Right lobe of liver (tissue), 6 donors: ENCODE measurements at places on chromosomes 3 and 15. TPM values are rescaled to one million over a fixed set of nuclear protein-coding genes. Genes with fewer than 3 reads are reported as not detected.

The GOLGA8J gene
- not detected for total RNA-seq

- no peak for DNase-seq
Measured at GRCh38 chr3:115828401-115828800, 205.1 kb downstream of the GAP43 start.

GRCh38 chr3:52851348-52851747 lies 16.5 kb upstream of the MUSTN1 start:
- DNase-seq: peak; percentile 67

GRCh38 chr3:38018296-38019266 lies 10.9 kb downstream of the PLCD1 start:
- no peak for DNase-seq

GRCh38 chr3:89954137-89954536 lies 846.7 kb downstream of the EPHA3 start:
- DNase-seq: no peak

- DNase-seq: no peak
Measured at GRCh38 chr15:71129669-71130068, 14.4 kb downstream of the THSD4 start.

GRCh38 chr3:197889204-197889930 lies 60.6 kb upstream of the RPL35A start:
- DNase-seq: no peak

GRCh38 chr3:166607933-166608521 lies 770.8 kb upstream of the BCHE start:
- no peak for DNase-seq

DNA sequence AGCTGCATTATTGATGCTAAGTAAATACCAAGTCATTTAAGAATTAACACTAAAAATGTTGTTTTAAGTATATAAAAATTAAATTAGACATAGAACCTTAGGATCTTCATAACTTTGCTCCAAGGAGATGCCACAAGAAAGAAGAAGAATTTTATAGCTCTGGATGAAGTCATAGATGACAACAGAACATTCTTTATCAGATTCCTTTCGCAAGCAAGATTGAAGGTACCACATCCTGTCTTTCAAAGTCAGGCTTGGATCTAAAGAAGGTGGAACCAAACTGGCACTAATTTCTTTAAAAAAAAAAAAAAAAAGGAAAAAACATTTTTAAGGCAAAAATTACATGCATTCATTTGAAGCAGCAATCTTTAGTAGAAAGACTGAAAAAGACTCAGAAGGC lies 62.5 kb downstream of the POLQ start:
- no peak for DNase-seq

The SKOR1 gene
- total RNA-seq: not detected

The ABI3BP gene
- 2.3 TPM for total RNA-seq

DNA sequence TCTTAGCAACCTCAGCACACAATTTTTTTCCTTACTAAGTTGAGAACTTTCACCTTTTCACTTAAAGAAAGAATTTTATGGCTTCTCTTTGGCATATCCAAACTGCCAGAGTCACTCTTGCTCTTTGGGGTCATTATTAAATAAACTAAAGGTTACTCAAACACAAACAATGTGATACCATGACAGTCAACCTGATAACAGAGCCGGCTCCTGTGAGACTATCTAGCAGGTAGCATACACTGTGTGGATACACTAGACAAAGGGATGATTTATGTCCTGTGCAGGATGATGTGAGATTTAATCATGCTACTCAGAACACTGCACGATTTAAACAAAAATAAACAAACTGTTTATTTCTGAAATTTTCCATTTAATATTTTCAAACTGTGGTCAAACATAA lies 35.6 kb downstream of the LRRFIP2 start:
- DNase-seq: no peak

DNA sequence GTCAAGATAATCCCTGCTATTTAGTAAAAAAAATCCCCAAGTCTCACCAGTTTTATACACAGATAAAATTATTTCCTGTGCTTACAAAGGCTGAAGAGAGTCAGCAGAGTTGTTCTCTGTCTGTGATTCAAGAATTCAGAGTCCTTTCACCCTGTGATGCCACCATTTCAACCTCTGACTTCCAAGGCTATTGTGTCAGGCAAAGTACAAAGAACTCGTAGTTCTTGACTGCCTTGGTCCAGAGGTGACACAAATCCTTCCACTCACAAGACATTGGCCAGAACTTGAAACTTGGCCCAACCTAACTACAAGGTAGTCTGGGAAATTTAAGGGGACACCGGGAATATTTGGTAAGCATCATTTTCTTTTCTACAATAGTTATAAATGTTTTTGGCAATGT lies 34.9 kb upstream of the CMC1 start:
- no peak for DNase-seq

The CERS3 gene
- not detected for total RNA-seq

DNA sequence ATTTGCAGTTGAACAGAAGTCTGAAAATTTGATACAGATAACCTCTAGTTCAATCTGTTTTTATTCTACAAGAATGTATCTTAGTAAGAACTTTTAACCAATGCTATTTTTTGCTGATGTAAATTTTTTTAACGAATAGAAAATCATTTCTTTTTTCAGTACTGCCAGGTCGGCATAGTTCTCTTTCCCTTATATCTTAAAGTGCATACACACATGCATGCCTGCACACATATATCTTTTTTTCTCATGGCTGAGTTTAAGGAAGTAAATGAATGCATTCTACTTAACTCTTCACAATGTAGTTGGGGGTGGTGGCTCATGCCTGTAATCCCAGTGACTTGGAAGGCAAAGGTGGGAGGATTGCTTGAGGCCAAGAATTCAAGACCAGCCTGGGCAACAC lies 48.4 kb downstream of the BLM start:
- DNase-seq: no peak

DNA sequence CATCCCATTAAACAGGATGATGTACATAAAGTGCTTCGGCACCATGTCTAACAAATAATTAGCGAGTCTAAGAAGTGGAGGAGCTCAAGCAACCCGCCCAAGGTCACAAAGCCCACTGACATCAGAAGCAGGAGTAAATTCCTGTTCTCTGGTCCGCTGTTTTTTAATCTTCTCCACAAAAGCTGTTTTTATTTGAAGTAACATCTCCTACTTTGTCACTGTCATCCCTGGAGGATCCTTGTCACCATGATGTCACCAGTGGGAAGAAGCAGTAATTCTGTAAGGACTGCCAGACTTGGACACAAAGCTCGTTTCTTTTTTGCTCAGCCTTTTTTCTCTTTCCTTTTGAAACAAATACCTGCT lies 216.2 kb downstream of the STT3B start:
- no peak for DNase-seq

- peak; percentile 43 for DNase-seq
Measured at GRCh38 chr15:100765467-100766241, 114.0 kb upstream of the ALDH1A3 start.
